Stimulated activated CD4-positive, alpha-beta T cell treated with anti-CD3 and anti-CD28 coated beads, Interleukin-15, amount 100 ng/mL, for 1 hour (primary cell): ENCODE measurements at places on chromosomes 7 and 10.

- no peak for DNase-seq
Measured at GRCh38 chr7:112147793-112148361, 58.3 kb downstream of the DOCK4 start.

GRCh38 chr10:29600067-29600466 lies 34.7 kb downstream of the SVIL start:
- DNase-seq = no peak

DNA sequence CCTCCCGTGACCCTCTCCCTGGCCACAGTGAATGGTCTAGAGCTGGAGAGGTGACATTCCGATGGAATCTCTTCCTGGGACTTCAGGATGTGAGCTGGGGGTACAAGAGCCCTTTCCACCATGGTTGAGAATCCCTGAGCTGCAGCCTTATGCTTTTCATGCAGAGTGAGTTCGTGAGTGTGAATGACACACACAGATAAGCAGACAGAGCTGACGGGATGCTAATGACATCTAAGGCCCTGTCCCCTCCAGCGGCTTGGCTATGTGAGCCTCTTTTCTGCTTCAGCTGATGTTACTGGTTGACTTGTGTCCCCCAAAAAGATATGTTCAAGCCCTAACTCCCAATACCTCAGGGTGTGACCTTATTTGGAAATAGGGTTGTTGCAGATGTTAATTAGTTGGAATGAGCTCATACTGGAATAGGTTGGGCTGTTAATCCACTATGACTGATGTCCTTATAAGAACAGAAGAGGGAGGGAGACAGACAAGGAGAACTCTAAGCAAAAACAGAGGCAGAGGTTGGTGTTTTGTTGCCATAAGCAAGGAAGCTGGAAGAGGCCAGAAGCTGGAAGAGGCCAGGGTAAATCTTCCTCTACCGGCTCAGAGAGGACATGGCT lies 111.1 kb upstream of the AFAP1L2 start:
- DNase-seq = no peak

GRCh38 chr10:113709221-113709838 lies 29.6 kb downstream of the CASP7 start:
- DNase-seq = no peak

GRCh38 chr10:11936389-11937152 lies 106.0 kb downstream of the UPF2 start:
- DNase-seq = no peak

DNA sequence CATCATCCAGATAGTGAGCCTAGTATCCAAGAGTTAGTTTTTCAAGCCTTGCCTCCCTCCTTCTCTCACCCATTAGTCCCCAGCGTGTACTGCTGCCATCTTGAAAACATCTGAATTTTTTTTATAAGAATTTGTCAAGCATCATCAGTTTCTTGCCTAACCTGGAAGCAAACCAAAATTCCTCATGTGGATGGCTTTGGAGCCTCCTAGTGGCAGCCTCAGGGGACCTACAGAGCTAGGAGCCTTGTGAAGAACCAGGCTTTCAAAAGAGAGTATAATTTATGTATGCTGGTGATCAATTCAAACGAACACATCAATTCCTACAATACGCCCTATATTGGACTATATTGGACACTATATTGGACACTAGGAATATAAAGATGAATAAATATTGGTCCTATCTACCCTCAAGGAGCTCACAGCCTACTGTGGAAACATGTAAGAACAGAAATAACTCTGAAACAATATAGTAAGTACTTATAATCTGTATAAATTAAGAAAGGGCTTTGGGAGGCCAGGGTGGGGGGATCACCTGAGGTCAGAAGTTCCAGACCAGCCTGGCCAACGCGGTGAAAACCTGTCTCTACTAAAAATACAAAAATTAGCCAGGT lies 63.4 kb downstream of the HPSE2 start:
- no peak for DNase-seq

GRCh38 chr10:131355056-131355455 lies 43.5 kb upstream of the TCERG1L start:
- no peak for DNase-seq

- DNase-seq = no peak
Measured at GRCh38 chr10:62327885-62328284, 46.3 kb upstream of the ZNF365 start.

DNA sequence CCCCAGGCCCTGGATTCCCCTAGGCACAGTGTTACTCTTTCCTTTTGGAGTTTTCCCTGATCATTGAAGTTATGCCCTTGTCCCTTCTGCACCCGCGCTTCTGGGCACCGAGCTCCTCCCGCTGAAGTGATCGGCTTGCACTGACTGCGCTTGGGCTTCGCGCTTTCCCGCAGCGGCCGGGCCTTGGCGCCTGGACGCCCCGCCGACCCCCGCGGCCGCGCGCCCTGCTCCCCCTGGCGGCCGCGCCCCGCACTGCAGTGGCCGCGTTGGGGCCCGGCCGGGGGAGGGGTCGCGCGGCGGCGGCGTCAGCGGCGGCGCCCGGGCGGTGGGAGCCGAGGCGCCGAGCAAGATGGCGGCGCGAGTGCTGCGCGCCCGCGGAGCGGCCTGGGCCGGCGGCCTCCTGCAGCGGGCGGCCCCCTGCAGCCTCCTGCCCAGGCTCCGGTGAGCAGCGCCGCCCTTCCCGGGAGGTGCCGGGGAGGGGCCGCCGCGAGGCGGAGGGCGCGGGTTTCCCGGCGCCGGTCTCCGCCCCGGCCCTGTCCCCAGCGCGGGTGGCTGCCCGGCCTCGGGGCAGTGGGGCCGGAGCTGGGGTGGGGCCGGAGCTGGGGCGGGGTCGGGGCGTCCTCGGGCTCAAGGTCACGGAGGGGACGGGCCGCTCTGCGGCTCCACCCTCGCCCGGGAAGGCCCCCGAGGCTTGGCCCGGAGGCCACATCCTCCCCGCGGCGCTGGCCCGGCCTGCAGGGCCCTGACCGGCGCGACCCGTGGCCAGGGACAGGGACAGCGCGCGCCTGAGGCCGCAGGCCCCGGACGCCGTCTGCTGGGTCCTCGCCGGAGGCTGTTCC lies at the start of gene NIPSNAP2:
Gene NIPSNAP2, plus strand, starts transcription at position 325 of the 839 bp plus-strand sequence. Its CDS starts 25 bp downstream, at position 350.
- peak; percentile 39 for DNase-seq

DNA sequence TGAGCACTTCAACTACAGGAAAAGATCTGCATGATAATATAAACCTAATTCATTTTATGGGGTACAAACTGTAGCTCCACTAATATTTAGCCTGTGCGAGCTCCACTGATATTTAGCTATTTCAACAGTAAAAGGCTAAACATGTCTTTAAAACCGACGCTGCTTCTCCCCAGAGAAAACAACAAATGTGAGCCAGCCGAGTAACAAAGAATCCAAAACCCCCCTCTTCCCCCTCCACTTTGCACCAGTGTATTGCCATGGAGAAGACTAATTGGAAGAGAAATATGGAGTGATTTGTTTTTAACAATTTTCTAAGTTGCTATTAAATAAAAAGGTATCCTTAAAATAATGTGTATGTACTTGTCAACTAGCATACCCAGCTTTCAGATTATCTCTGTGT lies 136.7 kb downstream of the GFRA1 start:
- no peak for DNase-seq

DNA sequence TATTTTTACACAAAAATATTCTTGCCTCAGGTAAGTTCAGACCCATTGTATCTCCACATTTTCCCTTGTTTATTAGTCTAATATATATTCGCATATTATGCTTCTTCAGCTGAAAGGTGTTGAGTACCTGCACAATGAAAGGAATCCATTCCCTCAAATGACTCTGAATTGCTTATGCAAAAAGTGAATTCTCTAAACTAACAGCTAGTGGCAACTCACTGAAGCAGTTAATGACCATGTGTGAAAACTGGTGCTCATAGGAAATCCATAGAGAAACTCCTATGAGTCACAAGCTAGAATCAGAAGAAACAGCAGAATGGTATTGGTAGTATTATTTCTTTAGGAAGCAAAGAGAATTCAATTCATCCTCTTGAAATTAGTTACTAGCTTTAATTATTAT lies 33.5 kb upstream of the RNF148 start:
- DNase-seq = no peak

DNA sequence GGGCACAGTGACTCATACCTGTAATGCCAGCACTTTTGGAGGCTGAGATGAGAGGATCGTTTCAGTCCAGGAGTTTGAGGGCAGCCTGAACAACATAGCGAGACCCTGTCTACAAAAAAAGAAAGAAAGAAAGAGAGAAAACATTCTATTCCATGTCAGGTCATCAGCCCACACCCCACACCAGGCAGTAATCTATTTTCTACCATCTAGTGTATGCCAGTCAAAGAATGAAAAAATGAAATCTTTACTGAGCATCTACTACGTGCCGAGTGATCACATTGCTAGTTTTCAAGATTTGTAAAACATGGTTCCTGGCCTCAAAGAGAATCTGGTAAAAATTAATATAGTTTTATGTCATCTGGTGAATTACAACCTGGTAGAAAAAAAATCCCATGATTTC lies 3.1 kb upstream of the EPHB4 start:
- DNase-seq = no peak

- DNase-seq = no peak
Measured at GRCh38 chr10:26474026-26474425, 35.9 kb downstream of the APBB1IP start.

- DNase-seq = no peak
Measured at GRCh38 chr7:150963707-150964559, 14.2 kb downstream of the KCNH2 start.

DNA sequence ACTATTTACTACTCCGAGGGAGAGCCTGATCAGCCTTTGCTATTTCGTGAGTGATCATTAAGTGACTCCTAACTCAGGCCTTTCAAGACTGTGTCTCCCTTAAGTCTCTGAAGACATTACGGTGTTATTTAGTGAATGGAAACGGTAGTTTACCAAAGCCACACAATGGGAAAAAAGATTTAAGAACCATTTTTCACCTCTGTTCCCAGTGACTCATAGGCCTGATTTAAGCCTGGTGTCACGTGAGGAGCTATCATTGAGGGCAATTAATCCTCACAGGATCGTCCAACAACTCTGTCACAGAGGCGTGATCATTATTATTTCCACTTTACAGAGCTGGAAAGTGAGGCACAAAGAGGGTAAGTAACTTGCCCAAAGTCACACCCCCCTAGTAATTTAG lies 20.3 kb downstream of the C10orf90 start:
- no peak for DNase-seq

GRCh38 chr10:7826971-7827370 lies 8.7 kb downstream of the TAF3 start:
- DNase-seq = no peak

GRCh38 chr7:51141451-51142003 lies 175.1 kb downstream of the COBL start:
- DNase-seq = no peak

GRCh38 chr7:99365318-99366141 lies 9.0 kb upstream of the ARPC1B start:
- DNase-seq = peak; percentile 55

- no peak for DNase-seq
Measured at GRCh38 chr10:118958984-118959925, 70.3 kb upstream of the NANOS1 start.

DNA sequence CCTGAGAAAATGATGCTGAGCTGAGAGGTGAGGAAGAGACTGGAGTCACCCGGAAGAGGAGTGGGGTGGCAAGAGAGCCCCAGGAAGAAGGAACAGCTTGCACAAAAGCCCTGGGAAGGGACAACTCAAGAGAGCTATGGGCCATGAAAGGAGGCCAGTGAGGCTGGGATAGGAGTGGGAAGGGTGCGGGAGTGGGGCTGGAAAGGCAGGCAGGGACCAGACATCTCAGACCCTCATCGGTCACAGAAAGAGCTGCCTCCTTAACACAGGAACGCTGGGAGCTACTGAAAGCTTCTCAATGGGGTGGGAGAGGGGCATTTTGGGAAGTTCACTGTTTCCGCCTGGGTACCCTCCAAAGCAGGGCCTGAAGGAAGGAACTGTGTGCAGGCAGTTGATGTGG lies 122.0 kb upstream of the UNC5B start:
- DNase-seq = no peak

DNA sequence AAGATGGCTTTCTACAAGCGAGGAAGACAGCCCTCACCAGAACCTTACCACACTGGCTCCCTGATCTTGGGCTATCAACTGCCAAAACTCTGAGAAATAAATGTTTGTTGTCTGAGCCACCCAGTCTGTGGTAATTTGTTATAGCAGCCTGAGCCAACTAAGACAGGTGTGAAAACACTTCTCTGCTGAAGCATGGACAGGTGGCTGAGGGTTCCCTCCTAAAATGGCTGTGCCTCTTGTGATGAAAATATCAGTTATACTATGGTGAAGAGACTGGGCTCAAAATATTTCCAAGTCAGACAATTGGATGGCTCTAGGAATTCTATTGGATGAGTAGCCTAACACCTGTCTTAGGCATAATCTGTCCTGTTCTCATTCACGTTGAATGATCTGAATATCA lies 78.1 kb downstream of the CDK1 start:
- DNase-seq = no peak

GRCh38 chr10:97570789-97571471 lies 1.6 kb upstream of the ANKRD2 start:
- no peak for DNase-seq

DNA sequence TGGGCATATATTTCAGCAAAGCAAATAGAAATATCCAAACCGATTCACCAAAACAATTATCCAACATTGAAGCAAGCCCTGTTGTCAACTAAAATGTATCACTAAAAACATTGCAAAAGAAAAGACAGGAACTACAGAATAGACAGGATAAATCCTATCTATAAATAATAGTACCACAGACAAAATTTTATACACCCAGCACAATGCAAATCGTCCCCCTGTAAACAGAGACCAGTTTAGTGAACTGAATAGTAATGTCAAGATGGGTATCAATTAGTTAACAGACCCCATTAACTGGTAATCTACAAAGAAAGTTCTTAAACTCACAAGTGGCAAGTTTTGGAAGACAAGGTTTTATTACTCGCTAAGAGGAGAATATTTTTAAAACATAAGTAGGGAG lies 4.0 kb downstream of the ZC3HAV1 start:
- no peak for DNase-seq

DNA sequence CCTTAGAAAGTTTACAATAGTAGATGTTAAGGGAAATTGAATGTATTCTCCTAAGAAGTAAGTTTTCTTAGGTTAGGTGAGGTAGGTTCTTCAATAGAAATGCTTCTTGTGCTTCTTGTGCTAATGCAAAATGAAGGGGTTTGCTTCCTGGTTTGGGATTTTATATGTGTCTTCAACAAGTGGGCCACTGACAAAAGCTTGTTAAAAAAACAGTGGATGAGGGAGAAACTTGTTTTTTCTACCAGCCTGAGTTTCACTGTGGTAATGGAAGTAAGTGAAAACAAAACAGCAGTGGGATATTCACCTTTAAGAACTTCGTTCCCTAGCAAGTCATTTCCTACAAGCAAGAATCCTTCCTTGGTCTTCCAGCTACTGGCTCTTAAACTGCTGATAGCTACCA lies 107.5 kb downstream of the FOXP2 start:
- no peak for DNase-seq

- no peak for DNase-seq
Measured at GRCh38 chr7:80967917-80968297, 49.1 kb upstream of the SEMA3C start.
